Osteocyte (in vitro differentiated cells): ENCODE measurements at places on chromosomes 12 and 14.

DNA sequence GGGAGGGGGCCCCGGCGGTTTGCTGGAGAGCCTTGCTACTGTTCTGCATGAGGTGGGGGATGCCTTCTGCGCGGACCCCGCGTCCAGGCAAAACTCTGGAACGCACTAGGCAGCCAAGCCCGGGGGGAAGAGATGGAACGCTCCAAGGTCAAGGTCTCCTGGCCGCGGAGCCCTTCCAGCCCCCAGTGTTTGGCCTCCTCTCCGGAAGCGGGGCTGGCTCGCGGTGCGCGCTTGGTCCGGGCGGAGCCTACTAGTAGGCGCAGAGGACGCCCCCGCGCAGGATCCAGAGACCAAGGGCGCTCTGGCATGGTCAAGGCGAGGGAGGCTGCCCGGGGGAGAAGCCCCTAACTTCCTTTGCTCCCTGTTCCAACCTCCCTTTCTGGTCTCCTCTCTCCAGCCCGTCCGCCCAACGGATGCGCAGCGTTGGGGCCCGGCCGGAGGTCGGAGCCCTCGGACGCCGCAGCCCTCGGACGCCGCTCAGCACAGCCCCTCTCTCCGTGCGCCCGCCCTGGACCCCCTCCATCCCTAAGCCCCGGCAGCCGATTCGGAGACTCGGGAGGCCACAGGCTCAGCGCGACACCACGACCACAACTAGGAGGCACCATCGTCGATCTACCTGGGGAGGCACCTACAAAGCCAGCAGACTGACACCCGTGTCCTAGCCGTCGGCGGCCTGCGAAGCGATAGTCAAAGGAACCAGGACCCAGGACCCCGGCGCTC lies 669 bp upstream of the KCNK13 start:
- no peak for DNase-seq

DNA sequence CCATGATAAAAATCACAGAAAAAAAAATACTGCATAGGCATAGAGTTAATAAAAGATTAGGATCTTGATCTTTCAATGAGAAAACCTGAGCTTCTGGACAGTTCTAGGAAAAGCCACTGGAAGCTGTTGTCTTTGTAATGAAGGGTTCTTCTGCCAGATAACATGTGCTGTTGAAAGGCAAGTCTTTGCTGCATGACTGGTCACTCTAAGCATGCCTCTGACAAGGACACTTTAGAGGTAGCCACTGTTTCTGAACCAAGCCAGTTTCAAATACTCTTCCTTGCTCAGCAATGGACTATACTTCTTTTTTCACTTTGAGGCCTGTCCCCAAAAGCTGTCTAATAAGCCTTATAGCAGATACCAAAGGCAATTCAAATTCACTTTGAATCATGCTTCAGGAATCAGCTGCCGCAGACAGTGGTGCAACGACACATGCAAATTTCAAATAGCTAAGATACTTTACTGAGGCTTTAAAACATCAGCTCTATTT lies 70.2 kb downstream of the BTG1 start:
- DNase-seq: no peak

GRCh38 chr12:114294303-114294685 lies 111.7 kb downstream of the TBX5 start:
- no peak for DNase-seq

DNA sequence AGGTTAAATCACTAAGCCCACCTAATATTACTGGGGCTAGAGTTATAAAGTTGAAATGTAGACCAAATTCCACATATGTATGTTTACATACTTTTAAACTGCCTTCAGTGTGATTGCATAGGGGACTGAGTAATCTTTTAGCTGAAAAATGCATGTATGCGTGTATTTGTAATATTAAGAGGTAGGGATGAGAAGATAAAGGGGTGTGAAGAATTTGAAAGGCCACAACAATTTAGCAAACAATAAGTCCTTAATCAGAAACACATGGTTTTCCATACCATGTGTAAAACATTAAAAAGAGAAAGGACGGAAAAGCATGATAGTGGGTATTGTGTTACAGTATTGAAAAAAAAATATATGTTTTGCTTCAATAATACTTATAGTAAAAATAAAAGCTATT lies 919.9 kb upstream of the FLRT2 start:
- no peak for DNase-seq
